ENCODE measurements at places on chromosomes 1 and 21.
A peak's percentile ranks its signal among the peaks of the same experiment; 100 is the strongest.

DNA sequence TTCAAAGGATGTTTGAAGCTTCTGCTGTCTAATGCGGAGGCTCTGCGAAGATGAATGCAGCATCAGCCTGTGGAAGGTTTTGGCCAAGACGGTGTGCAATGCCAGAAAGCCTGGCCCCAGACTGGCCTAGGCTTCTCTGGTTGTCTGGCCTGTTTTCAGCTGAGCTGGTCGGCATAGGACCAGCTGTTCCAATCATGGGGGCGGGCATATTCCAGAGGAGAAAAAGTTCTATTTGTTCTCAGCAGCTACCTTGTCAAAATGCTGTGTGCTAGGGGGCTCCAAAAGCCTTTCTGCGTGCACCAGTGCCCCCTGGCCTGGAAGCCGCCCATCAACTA lies 57.6 kb downstream of the TGFB2 start:
- DNase-seq: no peak

DNA sequence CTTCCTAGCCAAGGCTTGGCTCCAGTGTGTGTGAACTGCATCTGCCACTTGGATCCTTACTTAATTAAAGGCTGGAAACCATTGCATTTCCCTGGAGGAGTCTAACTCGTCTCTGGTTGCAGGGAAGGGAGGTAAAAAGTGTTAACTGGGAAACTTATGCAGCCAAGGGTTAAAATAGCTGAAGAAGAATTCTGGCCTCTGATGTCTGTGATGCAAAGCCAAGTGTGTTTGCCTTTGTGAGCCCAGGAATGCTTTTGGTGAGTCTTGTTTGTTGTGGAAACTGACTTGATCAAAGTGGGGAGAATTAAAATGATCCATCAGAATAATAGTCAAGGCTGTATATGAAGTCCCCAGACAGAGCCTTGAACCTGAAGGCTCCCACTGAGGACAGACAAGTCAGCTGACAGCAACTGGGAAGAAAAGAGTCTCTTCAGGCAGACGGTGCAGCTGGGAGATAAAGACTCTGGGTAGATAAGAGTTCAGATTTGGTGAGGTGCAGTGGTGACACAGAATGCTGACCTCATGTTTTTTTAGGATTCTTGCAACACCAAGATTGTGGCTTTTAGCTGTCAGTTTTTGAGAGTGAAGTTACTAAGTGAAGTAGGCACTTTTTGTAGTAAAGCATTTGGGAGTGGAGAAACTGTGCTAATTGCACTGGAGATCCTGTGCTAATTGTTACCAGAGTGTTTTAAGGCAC lies 59.5 kb upstream of the WLS start:
- no peak for DNase-seq

DNA sequence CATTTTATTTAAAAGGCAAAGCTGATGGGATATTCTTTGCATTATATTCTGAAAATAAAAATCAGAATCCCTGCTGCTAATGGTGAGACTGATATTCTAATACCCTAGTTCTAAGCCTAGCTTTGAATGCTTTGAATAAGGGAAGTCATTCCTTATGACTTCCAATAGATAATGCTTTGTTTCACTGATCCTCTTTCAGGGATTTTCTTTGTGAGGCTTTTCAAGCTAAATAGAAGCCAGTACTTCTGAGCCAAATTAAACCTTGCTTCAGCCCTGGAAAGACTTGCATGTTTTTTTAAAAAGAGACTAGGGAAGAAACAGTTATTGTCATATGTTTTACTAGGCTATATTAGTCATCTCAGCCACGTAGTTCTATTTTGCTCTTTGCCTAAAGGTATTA lies 68.5 kb upstream of the CACYBP start:
- DNase-seq: peak; percentile 69

GRCh38 chr1:221162352-221162751 lies 283.1 kb downstream of the HLX start:
- DNase-seq: no peak

DNA sequence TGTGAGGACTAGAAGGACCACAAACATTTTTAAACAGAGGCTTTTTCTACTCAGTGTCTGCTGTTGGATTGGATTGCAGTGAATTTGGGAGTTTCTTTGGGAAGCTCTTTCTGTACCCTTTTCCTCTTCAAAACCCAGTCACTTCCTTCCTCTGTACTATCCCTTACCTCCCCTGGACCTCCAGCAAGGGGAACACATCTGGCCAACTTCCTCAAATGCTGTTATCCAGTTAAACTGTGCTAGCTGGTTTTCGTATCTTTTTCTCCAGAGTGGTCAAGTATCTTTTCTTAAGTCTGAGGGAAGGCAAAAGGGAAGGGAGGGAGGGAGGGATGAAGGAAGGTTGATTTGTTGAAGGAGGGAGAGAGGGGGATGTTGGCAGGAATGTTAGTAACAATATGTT lies 99.2 kb upstream of the TNR start:
- no peak for DNase-seq

DNA sequence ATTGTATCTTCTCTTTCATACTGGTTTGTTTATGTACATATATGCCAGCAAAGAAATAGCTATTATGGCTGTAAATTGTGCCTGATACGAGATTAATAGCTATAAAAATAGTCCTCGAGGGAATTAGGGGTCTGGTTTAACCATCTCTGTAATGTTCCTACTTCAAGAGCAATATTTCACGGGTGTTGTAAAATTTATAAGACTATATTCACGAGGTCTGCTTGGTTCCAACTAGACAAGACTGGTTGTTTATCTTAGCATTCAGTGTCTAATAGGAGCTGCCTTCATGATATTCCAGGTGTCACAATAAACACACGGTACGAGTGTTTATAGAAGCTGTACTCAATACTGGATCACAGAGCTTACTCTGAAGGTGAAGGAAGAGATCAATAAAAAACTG lies 389.9 kb downstream of the SIPA1L2 start:
- DNase-seq: no peak

GRCh38 chr1:96365076-96365475 lies 356.5 kb upstream of the PTBP2 start:
- no peak for DNase-seq

- DNase-seq: no peak
Observed at GRCh38 chr1:226350519-226350865, 41.5 kb upstream of the LIN9 start.

DNA sequence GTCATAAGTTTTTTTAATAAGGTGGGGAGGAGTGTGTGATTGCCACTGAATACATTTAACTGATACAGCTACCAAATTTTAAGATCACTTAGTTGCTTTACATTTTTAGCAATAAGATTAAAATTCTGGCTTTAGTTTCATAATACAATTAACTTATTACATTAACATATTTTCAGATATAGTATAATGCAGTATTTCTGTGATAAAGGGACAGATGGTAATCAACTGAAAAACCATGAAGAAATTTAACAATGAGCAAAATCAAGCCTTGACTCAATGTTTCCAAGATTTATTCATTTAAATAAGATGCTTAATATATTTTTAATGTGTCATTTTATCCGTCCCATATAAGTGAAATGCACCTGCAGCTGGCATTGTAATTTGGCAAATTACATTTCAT lies 4.0 kb downstream of the TOMM20 start:
- no peak for DNase-seq

DNA sequence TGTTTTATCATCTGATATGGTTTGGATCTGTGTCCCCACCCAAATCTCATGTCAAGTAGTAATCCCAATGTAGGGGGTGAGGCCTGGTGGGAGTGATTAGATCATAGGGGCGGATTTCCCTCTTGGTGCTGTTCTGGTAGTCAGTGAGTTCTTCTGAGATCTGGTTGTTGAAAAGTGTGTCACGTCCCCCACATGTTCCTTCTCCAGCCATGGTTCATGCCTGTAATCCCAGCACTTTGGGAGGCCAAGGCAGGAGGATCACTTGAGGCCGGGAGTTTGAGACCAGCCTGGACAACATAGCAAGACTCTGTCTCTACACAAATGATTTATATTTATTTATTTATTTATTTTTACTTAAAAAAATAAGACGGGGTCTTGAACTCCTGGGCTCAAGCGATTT lies 30.8 kb upstream of the EDARADD start:
- no peak for DNase-seq

DNA sequence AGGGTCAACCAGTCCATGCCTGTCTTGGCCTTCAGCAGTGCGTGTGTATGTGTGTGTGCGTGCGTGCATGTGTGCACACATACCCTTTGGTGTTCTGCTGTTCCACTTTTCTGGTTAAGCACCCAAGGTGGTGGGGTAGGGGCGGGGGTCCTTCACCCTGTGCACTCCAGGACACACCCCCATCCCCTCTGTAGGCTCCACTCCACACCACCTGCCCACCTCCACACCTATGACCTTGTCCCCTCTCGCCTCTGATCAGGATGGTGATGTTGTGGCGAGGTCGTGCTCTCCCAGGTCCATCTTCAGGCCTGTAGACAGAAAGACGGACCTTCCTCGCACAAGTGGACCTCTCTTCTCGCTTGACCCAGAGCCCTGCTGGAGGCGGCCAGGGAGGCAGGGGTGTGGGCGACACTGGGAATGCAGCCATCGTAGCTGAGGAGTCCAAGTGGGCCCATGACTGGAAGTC lies 44.6 kb downstream of the WDR4 start:
- no peak for DNase-seq

GRCh38 chr1:55640708-55641473 lies 425.7 kb upstream of the USP24 start:
- DNase-seq: peak; percentile 74

DNA sequence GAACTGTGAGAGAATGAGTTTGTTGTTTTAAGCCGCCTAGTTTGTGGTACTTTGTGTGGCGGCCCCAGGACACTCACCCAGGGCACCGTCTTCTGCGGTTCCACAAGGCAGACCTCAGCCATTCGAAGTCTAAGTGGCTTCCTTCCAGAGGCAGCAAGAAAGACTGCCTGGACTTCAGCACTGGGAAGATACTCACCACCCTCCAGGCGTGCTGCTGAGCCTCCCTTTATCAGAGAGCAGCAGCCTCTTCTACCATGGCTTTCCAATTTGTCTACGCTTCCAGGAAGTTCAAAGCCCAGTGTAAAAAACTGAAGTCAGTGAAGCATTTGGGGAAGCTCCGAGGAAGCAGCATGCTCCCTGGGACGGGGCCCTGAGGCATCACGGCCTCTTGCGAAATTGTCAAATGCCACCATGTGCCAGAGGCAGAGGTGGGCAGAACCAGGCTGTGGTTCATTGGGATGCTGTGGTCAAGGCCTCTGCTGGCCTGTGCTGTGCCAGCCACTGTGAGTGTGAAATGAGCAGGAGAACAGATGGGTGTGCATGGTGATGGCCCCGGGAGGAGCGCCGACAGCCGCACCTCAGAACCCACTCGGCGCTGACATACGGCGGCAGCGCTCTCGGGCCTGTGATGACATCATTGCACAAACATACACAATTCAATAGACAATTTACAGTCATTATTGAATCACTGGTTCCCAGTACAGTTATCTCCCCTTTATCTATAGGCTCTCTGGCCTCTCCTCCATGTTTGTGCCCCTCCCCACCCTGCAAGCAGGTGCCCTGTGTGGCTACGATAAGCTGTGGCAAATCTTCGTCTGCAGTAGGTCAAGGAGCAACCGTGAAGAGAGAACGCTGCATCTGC lies 110.4 kb downstream of the PDE9A start:
- peak; percentile 33 for DNase-seq

DNA sequence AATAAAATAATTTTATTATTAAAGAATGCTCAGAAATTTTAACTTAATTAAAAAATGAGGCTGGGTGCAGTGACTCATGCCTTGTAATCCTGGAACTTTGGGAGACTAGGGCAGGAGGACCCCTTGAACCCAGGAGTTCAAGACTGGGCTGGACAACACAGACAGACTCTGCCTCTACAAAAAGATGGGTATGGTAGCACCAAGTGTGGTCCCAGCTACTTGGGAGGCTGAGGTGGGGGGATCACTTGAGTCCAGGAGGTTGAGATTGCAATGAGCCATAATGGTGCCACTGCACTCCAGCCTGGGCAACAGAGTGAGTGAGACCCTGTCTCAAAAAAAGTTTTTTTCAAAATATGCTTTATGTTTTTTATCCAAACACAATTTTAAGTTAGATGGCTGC lies 25.3 kb downstream of the TMED5 start:
- no peak for DNase-seq

GRCh38 chr1:113756461-113756860 lies 2.8 kb downstream of the PHTF1 start:
- DNase-seq: no peak

- DNase-seq: no peak
Observed at GRCh38 chr1:11479375-11479979, 522 bp downstream of the DISP3 start.

DNA sequence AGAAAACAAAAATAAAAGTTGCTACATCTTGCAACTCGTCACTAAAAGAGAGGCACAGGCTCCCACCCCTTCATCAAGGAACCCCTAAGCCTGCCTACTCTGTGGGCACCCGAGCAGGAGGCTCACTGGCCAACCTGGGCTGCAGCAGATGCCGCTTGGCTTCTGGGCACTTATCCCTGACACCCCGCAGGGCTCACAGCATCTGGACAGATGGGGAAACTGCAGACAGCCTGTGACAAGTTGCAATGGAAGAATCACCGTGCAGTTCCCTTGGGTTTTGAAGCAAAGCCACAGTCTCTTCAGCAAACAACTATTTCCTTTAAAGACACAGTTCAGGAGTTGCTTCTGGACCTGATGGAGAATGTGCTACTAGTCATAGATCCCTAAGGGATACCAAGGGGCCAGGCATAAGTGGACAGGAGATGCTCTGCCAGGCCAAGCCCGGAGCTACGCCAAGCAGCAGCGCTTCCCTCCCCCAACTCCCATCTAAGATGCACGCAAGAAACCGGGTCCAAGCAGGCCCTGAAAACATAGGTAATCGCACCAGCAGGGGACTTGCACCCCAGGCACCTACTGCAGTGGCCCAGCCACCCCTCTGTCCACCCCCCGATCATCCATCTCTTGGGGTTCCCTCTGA lies 170.6 kb downstream of the NPHP4 start:
- no peak for DNase-seq

DNA sequence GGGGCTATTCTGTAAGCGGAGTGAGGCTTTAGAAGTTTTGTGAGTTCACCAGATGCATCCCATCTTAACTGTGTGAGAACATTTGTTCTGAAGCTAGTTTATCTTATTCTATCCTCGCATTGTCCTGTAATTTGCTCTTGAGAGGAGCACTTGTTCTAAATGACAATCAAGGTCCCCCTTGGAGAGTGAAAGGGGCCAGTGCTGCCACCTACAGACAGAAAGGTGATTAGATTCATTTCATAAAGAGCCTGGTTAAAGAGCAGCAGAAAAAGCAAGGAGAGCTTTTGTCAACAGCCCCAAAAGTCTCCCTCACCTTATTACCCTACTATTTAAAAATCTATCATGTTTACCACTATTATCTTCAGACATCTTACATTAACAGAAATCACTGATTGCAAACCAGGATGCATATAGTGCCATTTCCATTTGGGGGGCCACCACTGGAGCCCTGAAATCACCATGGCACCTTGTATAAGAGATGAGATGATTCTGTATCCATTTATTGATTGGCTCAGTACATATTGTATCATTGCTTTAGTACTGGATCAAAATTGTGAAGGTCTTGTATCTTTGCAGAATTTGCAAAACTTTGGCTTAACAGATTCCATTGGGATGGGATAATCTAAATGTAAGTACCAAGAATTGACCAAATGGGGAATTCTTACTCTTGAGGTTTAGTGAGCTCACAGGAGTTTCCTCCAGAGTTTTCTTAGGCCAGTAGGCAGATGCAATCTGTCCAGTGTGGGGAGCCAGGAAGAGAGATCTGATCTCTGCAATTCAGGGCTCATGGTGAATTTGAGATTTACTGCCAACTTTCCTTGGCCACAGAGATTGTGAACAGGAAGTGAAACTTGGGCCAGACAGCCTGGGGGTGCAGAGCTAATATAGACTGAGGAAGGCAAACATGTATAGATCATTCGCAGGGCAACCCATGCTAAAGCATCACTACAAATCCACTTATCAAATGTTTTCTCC lies 64.3 kb upstream of the TRABD2B start:
- DNase-seq: peak; percentile 85

GRCh38 chr1:14598007-14598497 lies 433 bp upstream of the KAZN start:
- no peak for DNase-seq

GRCh38 chr21:14766241-14766640 lies 220.1 kb upstream of the SAMSN1 start:
- DNase-seq: no peak

Data from pons (tissue), 1 donor.